ENCODE measurements at places on chromosomes 6 and 20. TPM values are rescaled to one million over a fixed set of nuclear protein-coding genes. Genes with fewer than 3 reads are reported as not detected.

GRCh38 chr6:99608059-99608885, 1.6 kb downstream of the PRDM13 start:
- no peak for DNase-seq

Gene CDSN
- 0.12 TPM for total RNA-seq

DNA sequence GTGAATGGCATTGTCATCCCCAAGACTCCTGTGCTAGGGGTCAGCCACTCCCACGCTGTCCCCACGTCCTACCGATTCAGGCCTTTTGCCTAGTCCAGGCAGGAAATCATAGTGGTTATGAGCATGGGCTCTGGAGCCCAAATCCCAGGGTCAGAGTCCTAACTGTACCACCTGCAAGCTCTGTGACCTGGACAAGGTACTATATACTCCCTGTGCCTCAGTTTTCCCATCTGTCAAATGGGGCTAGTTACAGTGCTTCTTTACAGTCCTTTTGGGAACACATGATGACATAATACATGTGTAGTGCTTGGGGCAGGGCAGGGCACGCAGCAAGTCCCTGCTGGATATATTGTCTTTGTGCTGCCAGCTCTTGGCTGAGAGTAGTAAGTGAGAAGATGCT, 27.2 kb downstream of the EFCAB8 start:
- DNase-seq: no peak

Gene MMP24
- total RNA-seq: not detected

- no peak for DNase-seq
These were observed 43.9 kb downstream of the OR2B2 start for GRCh38 chr6:27868311-27868710.

GRCh38 chr20:17848249-17849048, 120.1 kb downstream of the SNX5 start:
- DNase-seq: no peak

DNA sequence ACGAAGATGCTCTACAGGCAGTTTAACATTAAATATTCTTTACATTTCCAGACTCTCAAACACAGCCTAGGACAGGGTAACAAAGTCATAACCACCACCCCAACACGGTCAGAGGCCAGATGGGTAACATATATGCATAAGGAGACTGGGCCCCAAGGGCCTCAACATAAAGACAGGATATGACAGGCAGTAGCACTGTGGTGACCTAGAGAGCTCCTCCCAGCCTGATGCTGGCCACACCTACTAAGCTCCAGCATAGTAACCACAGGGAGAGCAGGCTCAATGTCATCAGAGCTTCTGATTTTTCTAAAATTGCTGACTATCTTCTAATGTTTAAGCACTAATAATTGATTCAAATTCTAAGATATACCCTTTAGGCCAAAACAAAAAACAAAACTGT, 21.7 kb downstream of the SMLR1 start:
- no peak for DNase-seq

Gene SLC52A3
- 10.2 TPM for total RNA-seq

- DNase-seq: no peak
These were observed 83.0 kb downstream of the SCAND1 start for GRCh38 chr20:35871259-35871771.

GRCh38 chr6:2895072-2895471, 8.0 kb downstream of the SERPINB9 start:
- no peak for DNase-seq

DNA sequence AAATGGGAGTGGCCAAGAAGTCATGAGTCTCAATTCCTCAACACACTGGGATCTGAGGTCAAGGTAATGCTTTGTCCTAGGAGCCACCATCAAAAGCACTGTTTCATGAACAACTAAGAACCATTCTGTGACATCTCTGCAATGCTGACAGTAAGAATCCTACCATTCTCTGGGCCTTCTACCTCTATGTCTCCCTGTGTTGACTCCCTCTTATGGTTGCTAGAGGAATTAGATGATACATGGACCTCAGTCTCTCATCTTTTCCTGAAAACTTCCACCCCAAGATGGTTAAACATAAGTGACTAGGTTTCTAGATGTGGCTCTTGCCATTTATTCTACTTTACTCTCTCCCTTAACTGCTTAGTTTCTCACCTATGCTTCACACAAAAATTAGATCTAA, 9.1 kb downstream of the MTRF1L start:
- DNase-seq: peak; percentile 15

Gene HLA-DPB1
- 1.5 TPM for total RNA-seq

Gene CENPQ
- 11.3 TPM for total RNA-seq

- DNase-seq: no peak
These were observed 22.3 kb upstream of the THEMIS start for GRCh38 chr6:127923135-127923534.

Gene HEBP2
- 51.6 TPM for total RNA-seq

- DNase-seq: no peak
These were observed 86.9 kb downstream of the TBC1D32 start for GRCh38 chr6:121247386-121247785.

DNA sequence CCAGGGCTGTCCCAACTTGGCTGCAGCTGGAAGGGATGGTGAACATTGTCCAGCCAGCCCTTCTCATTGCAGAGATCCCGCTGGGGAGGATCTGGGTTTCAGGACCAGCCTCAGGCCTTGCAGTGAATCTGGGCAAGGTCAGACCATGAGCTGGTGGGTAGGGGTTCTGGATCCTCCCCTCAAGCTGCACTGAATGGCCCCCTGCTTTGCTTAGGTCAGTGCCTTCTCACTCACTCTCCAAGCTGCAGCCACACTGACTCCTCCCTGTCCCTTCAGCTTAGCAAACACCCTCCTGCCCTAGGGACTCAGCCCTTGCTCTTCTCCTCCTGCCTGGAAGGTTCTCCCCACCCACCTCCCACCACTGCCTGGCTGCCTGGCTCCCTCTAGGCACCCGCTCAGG, 95.3 kb upstream of the KCNG1 start:
- no peak for DNase-seq

Gene ARMC12
- total RNA-seq: 0.79 TPM

- DNase-seq: no peak
These were observed 66.0 kb downstream of the HS3ST5 start for GRCh38 chr6:114276783-114277182.

DNA sequence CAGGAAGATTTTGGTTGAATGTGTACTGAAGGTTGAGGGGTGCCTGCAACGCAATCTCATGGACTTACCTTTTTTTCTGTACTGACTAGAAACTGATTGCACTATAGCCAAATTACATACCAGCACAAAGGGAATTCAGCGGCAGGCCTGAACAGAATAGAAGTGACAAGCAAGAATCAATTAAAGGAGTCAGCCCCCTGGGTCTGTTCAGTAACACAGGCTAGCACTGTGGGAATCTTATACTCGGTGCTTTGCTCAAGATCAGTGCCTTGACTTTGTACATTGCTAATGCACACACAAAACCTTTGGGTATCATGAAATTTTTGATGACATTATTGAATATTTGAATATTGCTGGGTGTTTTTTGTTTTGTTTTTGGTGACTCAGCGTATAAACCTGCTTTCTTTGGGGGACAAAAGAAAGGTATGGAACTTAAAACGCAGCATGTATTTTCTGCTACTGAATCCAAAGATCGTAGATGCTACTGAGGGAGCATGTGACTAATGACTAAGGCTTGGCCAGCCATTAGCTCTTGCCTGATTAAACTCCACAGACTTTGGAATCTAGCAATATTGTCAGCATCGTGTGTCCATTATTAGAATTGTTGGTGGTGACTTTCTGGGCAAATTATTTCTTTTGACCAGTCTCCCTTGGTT, 236.6 kb downstream of the ARID1B start:
- no peak for DNase-seq

- peak; percentile 51 for DNase-seq
These were observed 28.3 kb upstream of the PREP start for GRCh38 chr6:105431226-105431625.

Gene OPN5
- not detected for total RNA-seq

DNA sequence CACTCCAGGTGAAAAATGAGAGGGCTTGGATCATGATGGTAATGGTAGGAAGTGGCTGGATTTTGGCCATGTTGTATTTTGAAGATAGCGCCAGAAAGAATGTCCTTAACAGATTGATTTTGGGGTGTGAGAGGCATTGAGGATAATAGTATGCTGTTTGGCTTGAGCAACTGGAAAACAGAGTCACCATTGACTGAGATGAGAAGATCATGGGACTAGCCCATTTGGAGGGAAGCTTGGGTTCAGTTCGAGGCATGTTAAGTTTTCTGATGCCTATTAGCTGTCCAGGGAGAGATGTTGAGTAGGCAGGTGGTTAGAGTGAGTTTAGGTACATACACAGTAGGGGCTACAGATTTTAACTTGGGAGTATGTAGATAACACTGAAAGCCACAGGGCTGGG, 23.3 kb downstream of the PLCG1 start:
- no peak for DNase-seq

DNA sequence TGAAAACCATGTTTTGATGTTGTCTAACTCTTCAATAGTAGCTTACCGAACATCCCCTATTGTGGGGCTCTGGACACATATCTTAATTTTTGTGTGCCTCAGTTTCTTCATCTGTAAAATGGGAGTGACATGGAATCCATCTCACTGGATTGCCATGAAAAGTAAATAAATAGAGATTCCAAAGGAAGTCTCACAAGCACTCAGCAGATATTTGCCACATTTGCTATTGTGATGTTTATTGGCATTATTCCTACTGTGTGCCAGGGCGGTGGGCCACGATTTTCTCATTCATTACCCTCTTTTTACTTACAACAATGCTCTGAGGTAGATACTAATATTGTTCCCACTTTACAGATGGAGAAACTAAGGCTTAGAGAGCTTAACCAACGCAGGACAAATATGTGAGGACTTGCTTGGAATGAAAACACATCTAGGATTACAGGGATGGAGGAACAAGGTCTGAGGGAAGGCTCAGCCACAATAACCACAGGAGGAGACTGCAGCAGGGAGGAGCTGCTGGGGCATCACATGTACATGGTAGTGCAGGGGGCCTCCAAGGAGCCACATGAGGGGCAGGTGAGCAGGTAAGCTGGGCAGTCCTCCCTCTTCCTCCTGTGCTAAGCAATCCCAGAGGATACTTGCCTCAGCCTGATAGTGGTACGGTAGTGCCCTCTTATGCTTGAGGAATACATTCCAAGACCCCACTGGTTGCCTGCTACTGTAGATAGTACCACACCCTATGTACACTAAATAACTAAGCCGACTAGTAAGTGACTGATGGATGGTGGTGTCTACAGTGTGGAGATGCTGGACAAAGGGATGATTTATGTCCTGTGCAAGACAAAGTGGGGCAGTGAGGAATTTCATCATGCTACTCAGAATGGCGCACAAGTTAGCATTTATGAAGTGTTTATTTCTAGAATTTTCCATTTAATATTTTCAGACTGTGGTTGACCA, 176.9 kb downstream of the FOXA2 start:
- DNase-seq: no peak

- DNase-seq: peak; percentile 27
These were observed 95.0 kb upstream of the FAM8A1 start for GRCh38 chr6:17505062-17505476.

DNA sequence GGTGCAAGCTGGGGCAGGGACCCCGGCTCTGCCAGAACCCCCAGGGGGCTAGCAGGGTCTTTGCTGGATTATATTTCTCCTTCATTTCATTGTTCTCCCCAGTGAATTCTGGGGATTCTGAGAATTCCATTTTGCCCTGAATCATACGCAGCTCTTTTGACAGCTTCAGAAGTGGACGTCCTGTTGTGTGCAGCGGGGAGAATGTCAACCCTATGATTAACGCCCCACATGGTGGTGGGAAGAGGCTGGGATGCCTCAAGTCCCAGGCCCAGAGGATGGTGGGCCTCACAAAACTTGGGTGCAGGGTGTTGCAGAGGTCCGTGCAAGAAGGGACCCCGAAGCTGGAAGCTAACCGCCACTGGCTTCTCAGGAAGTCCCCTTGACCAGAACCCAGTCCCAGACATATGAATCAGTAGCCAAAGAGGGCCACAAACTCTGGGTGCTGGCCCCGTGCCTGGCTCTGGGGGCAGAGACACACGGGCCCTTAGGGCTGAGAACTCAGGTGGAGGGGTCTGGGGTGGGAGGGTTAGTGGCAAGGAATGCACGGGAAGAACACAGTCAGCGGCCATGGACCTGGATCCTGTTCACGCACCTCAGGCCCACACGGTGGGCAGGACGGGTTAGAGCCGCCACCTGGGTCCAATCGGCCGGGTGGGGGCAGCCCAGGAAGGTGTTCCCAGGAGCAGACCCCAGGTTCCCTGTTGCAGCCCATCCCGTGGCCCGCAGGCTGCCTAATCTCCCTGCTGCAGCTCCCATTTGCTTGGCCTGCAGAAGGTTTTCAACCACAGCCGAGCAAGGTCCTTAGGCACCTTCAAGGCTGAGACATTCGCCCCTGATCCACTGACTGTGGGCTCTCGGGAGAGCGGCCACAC, 51.2 kb downstream of the YTHDF1 start:
- DNase-seq: no peak

GRCh38 chr6:121205569-121205968, 128.7 kb downstream of the TBC1D32 start:
- no peak for DNase-seq

- no peak for DNase-seq
These were observed 84.5 kb downstream of the JARID2 start for GRCh38 chr6:15330174-15330944.

GRCh38 chr20:25066386-25066785, 8.4 kb upstream of the ACSS1 start:
- no peak for DNase-seq

GRCh38 chr6:91691449-91691848, 1104.6 kb upstream of the MAP3K7 start:
- DNase-seq: no peak

- no peak for DNase-seq
These were observed 101.3 kb downstream of the QRSL1 start for GRCh38 chr6:106730718-106731117.

DNA sequence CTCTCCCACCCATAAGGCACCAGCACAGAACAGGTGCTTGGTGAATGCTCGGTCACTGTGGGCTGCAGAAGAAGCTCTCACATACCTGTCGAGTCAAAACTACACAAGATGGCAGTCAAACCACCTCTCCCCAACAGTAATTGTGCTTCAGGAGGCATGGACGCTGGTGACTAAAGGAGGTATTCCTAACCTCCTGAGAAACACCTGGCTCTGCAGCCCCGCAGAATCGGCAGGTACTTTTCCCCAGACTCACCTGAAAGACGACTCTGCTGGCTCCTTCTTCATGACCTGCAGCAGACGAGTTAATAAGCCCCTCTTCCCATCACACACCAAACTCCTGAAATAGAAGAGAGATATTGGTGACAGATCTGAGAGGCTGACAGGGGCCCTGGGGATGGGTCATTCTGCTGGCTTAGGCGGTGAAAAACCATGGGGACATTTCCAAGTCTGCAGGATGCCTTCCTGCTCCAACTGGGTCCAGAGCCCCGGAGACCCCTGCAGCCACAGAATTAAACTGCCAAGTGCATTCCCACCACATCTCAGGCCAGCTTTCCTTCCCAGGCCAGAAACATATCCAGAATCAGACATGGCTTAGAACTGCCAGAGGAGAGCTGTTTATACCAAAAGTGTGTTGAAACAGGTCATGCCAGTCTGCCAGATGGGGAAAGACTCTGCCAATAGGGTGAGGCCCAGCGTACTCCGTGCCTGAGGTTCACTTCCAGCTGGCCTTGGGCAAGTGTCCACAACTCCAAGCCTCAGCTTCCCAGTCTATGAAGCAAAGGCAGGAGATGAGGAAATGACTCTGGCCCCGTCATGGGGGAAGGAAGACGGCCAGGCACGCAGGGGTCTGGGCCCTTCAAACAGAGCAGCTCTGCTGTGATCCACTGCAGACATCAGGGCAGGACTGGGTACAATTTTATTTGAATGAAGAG, 53.0 kb downstream of the MYH7B start:
- no peak for DNase-seq

Gene LY6G6C
- total RNA-seq: 0.54 TPM

Gene NRN1
- total RNA-seq: not detected

GRCh38 chr6:79801362-79801761, 146.0 kb downstream of the ELOVL4 start:
- no peak for DNase-seq

Gene SAMD3
- 7.5 TPM for total RNA-seq
